ENCODE measurements at places on chromosomes 2 and 18. TPM values are rescaled to one million over a fixed set of nuclear protein-coding genes. Genes with fewer than 3 reads are reported as not detected.

DNA sequence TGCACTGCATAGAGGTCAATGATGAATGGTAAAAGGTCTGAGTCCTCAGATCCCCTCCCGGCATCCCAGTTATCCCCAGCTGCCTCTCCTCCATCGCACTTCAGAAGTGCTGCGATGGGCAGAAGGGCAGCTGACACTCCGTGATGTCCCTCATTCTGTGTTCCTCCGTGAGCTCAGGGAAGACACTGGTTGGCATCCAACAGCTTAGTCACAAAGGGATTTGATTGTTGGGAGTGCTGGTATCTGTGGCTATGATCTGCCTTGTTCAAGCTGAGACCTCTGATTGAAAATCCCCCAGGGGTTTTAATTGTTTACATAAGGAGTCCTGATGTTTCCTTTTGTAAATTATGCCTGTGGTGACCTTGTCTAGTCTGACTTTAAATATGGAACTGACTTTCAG is 19.0 kb upstream of the SAG start:
- DNase-seq: peak; percentile 14

- no peak for DNase-seq
Measured at GRCh38 chr2:60821587-60822302, 59.6 kb upstream of the REL start.

The RETSAT gene
- 13.3 TPM for total RNA-seq

The RAD51AP2 gene
- total RNA-seq: 1.2 TPM

The PROKR1 gene
- 2.1 TPM for total RNA-seq
